ENCODE measurements at places on chromosomes 7 and 10.

DNA sequence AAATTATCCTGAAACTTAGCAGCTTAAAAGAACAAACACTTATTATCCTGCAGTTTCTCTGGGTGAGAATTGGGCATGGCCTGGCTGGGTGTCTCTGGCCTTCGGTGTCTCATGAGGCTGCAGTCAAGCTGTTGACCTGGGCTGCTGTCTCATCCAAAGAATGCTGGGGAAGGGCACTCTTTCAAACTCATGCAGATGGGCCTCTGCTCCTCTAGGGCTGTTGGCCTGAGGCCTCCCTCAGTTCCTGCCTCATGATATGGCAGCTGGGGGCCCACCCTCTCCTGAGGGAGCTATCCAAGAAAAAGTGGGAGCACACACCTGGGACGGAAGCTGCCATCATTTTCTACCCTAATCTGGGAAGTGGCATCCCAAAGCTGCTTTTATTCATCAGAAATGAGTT is 43.6 kb downstream of the DRGX start:
- DNase-seq = no peak

DNA sequence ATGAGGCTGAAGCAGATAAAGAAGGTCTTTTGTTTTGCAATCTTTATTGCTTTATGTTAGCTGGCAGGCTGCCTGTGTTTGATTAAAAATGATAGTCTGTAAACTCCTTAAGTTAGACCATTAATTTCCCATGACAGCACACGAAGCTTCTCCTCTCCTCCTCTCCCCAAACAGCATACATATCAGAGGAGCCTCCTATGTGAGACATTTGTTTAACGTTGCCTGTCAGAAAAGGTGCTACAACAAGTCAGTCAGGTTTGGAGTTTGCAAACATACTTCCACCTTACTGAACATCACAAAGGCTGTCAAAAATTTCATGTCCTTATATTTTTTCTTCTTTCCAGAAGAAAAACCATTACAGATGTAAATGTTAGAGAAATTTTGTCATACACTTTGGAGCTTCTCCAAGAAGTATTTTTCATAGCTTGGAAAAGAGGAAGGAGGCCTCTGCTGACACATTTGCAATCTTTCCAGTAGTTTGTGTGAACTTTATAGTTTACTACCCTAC is 393.1 kb downstream of the EXOC4 start:
- no peak for DNase-seq

GRCh38 chr7:116522247-116522646 is 2.6 kb upstream of the CAV1 start:
- no peak for DNase-seq

DNA sequence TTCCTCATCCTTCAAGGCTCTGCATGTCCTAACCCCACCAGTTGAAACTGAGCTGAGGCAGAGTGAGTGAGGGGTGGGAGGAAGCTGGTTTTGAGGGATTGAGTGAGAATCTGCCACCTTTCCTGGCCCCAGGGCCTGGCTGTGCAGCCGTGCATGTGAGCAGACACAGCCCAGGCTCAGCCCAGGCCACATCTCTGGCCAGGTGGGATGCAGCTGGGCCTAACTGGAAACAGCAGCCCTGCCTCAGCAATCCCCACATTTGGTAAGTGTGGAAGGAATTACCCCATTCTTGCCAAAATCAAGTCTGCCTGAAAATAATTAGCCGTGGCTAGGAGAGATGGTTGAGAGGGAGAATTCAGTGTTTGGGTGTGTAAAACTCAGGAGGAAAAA is 116.6 kb downstream of the NEURL1 start:
- DNase-seq = no peak

DNA sequence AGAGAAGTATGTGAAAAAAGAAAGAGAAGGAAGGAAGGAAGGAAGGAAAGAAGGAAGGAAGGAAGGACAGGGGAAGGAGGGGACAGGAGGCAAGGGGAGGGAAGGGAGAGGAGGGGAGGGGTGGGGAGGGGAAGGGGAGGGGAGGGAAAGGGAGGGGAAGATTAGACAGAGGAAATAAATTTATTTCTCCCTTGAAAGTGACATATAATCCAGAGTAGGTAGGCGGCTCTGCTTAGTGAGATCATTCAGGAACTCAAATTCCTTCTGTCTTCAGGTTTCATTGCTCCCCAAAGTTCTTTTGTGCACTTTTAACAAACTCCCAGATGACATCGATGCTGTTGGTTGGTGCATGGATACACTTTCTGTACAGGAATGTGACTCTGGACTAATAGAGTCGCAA is 594.7 kb upstream of the STEAP1 start:
- DNase-seq = no peak

GRCh38 chr10:104472505-104472904 is 118.9 kb downstream of the CFAP58 start:
- DNase-seq = no peak

GRCh38 chr10:73967022-73967429 is 30.9 kb upstream of the VCL start:
- DNase-seq = no peak

DNA sequence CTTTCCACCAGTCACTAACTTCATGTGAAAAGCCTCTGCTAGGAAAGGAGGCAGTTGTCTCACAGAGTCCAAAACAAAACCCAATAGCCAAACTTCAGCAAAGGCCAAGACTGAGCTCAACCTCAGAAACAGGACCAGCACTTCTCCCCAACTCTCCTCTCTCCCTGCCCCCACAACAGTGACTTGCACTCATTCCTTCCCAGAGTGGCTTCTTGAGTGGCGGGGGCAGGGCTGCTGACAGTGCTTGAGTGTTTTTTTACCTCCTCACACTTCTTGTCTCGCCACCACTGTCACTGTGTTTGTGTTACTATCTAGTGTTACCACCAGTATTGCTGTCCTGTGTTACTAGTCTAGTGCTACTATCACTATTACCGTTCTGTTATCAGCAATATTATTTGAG is 206.8 kb downstream of the KLF6 start:
- DNase-seq = no peak

- no peak for DNase-seq
Measured at GRCh38 chr7:111760043-111760442, 197.8 kb upstream of the IMMP2L start.

GRCh38 chr10:48672596-48673265 is 11.9 kb upstream of the WDFY4 start:
- DNase-seq = no peak

GRCh38 chr7:91239772-91240171 is 24.5 kb upstream of the FZD1 start:
- no peak for DNase-seq

GRCh38 chr10:35251373-35252100 is 84.8 kb upstream of the CCNY start:
- no peak for DNase-seq

DNA sequence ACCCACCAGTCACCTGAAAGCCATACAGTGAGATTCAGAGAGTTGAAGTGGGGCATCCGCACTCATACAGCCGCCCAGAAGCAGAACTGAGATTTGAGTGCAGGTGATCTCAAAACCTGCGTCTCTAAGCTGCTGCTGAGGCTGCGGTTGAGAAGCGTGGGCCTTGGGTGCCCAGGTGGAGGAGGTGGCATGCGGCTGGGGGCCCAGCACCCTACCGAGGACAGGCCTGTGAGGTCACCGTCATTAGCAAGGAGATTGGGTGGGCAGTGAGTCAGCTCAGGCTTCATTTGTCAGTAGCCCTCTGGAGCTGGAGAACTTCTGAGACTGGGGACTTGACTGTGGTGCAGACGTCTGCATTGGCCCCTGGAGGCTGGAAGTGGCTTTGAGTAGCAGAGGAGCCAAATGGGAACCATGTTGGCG is 29.8 kb downstream of the ZMIZ1 start:
- DNase-seq = no peak

- DNase-seq = no peak
Measured at GRCh38 chr10:29319205-29319781, 30.4 kb downstream of the LYZL1 start.

- no peak for DNase-seq
Measured at GRCh38 chr10:95674643-95675042, 18.1 kb upstream of the ALDH18A1 start.

DNA sequence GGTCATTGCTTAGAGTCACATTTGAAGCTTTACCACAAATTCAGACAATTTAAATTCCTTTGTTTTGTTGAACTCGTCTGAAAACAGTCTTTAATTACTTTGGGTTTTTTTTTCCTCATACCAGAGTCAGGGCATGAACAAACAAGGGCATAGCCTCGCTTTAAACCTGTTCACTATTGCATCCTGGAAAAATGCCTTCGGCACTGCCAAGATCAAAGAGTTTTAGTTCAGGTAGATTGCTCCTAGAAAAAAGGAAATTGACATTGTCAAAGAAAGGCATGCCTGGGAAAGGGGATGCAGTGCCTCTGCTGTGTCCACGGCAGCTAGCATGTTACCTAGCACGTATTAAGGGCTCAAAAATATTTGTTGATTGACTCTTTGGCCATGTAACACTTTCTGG is 235.1 kb downstream of the ARHGAP21 start:
- no peak for DNase-seq

GRCh38 chr10:11488126-11488525 is 123.3 kb downstream of the USP6NL start:
- DNase-seq = no peak

- no peak for DNase-seq
Measured at GRCh38 chr7:112116894-112117293, 89.3 kb downstream of the DOCK4 start.

All from T-helper 2 cell (primary cell).